ENCODE measurements at places on chromosomes 2 and 18.

GRCh38 chr2:393711-394696, 106.1 kb upstream of the ALKAL2 start:
- no peaks in the 10 kb centered on the region for H3K36me3 ChIP-seq
- DNase-seq, result peak; percentile 68
- peaks cover 3% of the 10 kb centered on the region for H3K27me3 ChIP-seq
- H3K4me1 ChIP-seq, result peaks cover 11% of the 10 kb centered on the region
- H3K27ac ChIP-seq, result peak overlapping the region; percentile 76
- peak overlapping the region; percentile 73 for H3K4me3 ChIP-seq

DNA sequence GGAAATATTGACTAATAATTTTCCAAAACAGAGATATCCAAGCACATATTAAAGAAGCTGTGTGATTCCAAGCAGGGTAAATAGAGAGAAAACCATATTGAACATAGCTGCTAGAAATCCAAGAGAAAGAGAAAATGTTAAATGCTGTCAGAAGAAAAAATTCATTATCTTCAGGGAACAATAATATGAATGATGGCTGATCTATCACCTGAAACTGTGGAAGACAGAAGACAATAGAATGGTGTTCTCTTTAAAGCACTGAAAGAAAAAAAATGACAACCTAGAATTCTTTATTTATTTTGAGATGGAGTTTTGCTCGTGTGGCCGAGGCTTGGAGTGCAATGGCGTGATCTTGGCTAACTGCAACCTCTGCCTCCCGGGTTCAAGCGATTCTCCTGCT, 17.3 kb downstream of the PPP1CB start:
- H3K4me3 ChIP-seq, result no peak overlapping the region
- no peak overlapping the region for H3K27ac ChIP-seq
- no peak for DNase-seq
- no peaks in the 10 kb centered on the region for H3K27me3 ChIP-seq
- H3K36me3 ChIP-seq, result peaks cover 9% of the 10 kb centered on the region

GRCh38 chr2:3611589-3611988, 16.7 kb downstream of the COLEC11 start:
- no peaks in the 10 kb centered on the region for H3K36me3 ChIP-seq
- H3K4me1 ChIP-seq, result no peaks in the 10 kb centered on the region
- H3K27ac ChIP-seq, result no peak overlapping the region
- no peak for DNase-seq
- peaks cover 1% of the 10 kb centered on the region for H3K27me3 ChIP-seq

DNA sequence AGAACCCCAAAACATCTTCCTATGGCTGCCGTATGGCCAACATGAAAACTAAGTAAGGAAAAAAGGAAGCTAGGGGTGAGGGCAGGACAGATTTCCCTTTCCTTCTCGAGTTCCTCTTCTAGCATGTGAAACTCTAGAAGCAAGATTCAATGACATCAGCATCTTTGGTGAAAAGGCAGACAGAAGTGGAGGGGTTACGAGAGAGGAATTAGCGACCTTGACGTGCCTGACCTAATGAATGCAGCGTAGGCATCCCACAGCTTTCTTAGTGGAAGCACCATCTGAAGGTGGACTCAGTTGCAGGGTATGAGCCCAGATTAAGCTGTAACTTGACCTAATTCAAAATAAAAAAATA, 47.9 kb upstream of the PELI1 start:
- no peaks in the 10 kb centered on the region for H3K36me3 ChIP-seq
- no peak overlapping the region for H3K4me3 ChIP-seq
- H3K27ac ChIP-seq, result no peak overlapping the region

GRCh38 chr2:202871300-202872141, at the start of gene ICA1L:
Gene ICA1L, minus strand, starts transcription at chr2:202871766. Its CDS starts 42,757 bp downstream, at chr2:202829009.
- H3K4me3 ChIP-seq, result peak within 1 kb of the TSS; percentile 90
- H3K4me1 ChIP-seq, result peaks cover 14% of the 10 kb centered on the region
- peak within 1 kb of the TSS; percentile 76 for H3K27ac ChIP-seq
- H3K27me3 ChIP-seq, result peaks cover 8% of the 10 kb centered on the region

GRCh38 chr2:17615728-17616351, 75.3 kb downstream of the VSNL1 start:
- DNase-seq, result no peak
- H3K27ac ChIP-seq, result no peak overlapping the region
- no peak overlapping the region for H3K4me3 ChIP-seq

GRCh38 chr2:12493031-12493513, 223.7 kb upstream of the TRIB2 start:
- peaks cover 66% of the 10 kb centered on the region for H3K4me1 ChIP-seq
- peak overlapping the region; percentile 76 for H3K27ac ChIP-seq
- no peak overlapping the region for H3K4me3 ChIP-seq
- peaks cover 11% of the 10 kb centered on the region for H3K36me3 ChIP-seq

- no peaks in the 10 kb centered on the region for H3K27me3 ChIP-seq
- H3K4me1 ChIP-seq, result peaks cover 71% of the 10 kb centered on the region
- peak overlapping the region; percentile 98 for H3K27ac ChIP-seq
- no peak for DNase-seq
Measured at GRCh38 chr2:225040856-225041206, 1.4 kb downstream of the DOCK10 start.

DNA sequence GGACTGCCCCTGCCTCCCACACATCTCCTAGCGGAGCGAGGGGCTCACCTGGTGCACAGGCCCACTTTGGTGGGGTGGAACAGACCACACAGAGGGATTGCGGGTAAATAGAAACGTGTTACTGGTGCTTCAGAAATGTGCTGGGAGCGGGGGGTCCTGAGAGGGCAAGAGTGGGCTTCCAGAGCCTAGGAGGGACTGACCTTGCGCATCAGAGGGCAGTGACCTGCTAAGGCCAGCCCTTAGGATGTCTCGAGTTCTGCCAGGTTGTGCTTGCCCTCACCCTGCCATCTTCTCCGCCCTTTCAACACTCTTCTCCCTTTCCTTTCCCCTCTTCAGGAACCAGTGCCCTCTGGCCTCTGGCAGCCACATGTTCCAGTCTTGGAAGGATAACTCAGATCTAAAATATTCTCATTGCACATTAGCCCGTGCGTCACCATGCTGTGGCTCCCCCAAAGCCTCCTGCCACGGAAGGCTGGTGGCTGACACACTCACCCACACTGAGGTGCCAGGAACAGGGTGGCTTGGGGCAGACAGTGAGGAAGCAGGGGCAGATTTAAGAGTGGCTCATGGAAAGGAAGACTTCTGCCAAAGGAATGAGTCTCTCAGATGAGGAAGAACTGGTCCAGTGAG, 89.6 kb downstream of the MCFD2 start:
- H3K27ac ChIP-seq, result no peak overlapping the region
- no peak for DNase-seq
- peaks cover 6% of the 10 kb centered on the region for H3K27me3 ChIP-seq
- H3K36me3 ChIP-seq, result no peaks in the 10 kb centered on the region

DNA sequence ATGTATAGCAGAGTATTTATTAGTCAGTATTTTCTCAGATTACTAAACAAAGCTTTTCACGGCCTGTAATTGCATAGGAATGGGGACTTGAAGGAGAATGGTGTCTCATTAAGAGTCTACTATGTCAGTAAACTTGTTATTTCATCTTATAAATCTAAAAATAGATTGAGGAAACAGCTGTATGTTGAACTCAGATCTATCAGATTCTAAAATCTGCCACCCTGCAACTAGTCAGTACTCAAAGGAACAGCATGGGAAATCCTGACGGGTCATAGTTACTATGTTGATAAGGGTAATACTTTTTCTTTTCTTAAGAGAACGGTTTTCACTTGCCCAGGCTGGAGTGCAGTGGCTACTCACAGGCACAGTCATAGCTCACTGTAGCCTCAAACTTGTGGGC, 70.2 kb upstream of the EMILIN2 start:
- peaks cover 53% of the 10 kb centered on the region for H3K36me3 ChIP-seq
- no peak overlapping the region for H3K27ac ChIP-seq
- DNase-seq, result no peak
- peaks cover 12% of the 10 kb centered on the region for H3K4me1 ChIP-seq
- no peaks in the 10 kb centered on the region for H3K27me3 ChIP-seq

DNA sequence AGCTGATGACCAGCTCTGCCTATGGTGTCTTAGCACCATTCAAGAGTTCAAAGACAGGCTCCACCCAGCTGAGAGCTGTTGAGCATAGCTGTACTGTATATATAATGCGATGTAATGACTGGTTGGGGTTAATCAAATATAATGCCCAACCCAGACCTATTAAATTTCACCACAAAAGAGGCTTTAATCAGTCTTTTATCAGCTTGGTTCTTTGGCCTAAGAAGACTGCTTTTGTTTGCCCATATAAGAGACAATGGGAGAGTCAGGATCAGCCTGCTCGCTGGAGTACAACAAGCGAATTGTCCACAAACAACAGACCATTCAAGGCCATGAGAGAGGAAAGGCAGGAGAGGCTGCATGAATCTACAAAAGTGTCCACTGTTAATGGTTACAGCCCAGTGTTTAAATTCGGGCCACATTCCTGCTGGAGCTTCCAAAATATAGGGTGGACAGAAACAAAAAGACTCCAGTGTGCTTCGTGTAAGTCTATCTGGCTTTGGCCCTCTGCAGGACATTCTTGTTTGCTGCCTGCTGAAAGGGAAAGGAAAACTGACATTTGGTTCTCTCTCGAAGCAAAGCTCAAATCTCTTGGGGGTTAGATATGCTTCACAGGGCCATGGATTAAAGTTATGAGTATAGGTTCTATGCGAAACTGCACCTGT, 299.0 kb upstream of the FBXO11 start:
- H3K27me3 ChIP-seq, result no peaks in the 10 kb centered on the region
- no peak overlapping the region for H3K27ac ChIP-seq
- no peaks in the 10 kb centered on the region for H3K36me3 ChIP-seq
- peaks cover 12% of the 10 kb centered on the region for H3K4me1 ChIP-seq

DNA sequence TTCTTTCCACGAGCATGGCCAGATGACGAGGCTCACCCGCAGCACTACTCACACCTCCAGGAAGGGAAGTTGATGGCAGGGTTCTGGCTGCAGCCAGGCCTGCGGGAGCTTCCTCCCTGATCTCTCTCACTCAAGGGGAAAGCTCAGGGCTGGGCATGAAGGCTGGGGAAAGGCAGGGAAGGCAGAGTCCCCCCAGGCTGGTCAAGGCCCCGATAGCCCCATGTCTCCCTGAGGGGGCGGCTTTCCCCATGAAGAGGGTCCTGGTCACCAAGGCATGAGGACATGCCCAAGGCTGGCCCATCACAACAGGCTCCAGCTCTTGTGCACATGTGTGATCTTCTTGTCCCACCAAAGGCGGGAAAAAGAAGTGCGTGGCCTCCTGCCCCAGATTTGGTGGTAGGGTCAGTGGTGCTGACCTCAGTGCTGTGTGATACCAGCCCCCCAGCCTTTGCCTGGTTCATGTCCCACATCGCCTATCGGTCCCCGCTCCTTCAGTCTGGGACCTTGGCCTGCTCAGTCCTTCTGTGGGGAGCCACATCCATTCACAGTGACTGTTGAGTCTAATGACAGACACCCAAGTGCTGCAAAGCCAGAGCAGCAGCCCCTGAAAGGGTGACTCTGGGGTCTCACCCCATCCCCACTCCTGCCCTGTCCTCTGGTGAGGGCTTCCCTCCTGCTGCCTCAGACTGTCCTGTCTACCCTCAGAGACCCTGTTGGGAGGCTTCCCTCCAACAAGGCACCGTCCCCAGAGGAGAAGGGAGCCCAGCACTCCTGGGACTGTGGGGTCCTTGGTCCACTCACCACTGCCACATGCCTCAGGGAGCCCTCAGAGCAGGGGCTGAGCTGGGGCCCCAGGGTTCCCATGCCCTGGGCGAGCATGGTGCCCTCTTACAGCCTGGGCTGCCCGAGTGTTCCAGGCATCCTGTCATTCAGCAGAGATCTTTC, 49.8 kb upstream of the ALPP start:
- H3K4me3 ChIP-seq, result no peak overlapping the region
- peaks cover 6% of the 10 kb centered on the region for H3K4me1 ChIP-seq
- DNase-seq, result no peak
- H3K27ac ChIP-seq, result no peak overlapping the region

- H3K27ac ChIP-seq, result no peak overlapping the region
- H3K27me3 ChIP-seq, result no peaks in the 10 kb centered on the region
- no peak for DNase-seq
- H3K4me3 ChIP-seq, result no peak overlapping the region
- peaks cover 10% of the 10 kb centered on the region for H3K36me3 ChIP-seq
Measured at GRCh38 chr2:101771227-101771902, 73.9 kb downstream of the MAP4K4 start.

DNA sequence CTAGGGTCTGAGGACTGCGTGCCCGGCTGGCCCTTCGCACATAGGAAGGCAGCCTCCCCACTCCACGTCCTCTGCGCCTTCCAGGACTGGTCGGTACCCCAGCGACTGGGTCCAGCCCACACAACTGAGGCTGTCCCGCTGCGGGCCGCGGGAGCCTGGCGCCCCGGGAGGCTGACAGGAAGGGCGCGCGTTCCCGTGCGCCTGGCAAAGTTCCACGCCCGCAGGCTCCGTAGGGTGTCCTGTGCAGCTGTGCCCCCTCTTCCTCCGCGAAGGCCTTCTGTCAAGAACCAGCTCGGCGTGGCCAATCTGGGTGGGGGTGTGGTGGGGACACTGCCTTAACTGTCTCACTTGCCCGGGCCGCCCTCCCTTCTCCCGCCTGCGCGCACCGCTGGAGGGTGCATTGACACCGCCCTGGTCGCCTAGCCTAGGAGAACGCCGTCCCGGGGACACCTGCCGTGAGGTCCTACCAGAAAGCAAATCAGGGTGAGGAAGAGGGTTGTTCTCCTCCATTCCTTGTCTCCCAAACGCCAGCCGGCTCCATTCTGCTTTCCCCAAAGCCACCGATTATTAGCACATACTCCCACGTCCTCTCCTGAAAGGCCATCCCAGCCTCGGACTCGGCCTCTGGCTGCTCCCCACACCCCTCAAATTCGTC, 618 bp upstream of the LYPD1 start:
- H3K4me1 ChIP-seq, result no peaks in the 10 kb centered on the region
- peaks cover 2% of the 10 kb centered on the region for H3K36me3 ChIP-seq
- H3K4me3 ChIP-seq, result no peak overlapping the region
- no peak overlapping the region for H3K27ac ChIP-seq
- H3K27me3 ChIP-seq, result peaks cover 35% of the 10 kb centered on the region

- no peaks in the 10 kb centered on the region for H3K27me3 ChIP-seq
- no peaks in the 10 kb centered on the region for H3K4me1 ChIP-seq
- no peak overlapping the region for H3K27ac ChIP-seq
- DNase-seq, result no peak
- H3K36me3 ChIP-seq, result no peaks in the 10 kb centered on the region
Measured at GRCh38 chr2:52862801-52863200, 904.8 kb upstream of the CHAC2 start.

DNA sequence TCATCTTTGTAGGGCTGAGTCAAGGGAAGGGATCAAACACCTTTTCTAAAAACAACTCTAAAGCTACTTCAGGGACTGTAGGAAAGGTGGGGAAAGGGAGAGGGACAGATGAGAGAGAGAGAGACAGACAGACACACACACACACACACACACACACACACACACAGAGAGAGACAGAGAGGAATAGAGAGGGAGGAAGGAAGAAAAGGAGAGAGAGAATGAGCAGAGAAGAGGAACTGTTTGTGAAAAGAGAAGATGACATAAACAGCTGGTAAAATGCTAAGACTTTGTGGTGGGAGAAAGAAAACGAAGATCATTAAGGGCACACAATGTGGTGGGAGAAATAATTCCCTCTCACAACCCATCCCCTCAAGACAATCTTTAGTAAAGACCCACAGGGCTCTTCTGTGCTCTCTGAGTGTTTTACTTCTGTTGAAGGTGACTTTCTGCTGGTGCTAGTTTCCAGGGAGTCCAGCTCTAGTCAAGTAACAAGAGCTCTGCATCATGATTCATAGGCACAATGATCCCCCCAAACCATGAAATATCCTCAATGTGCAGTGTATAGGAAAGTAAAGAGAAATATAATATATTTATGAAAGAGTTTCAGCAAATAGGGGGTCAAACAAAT, 77.2 kb upstream of the STK17B start:
- H3K36me3 ChIP-seq, result peaks cover 8% of the 10 kb centered on the region
- no peaks in the 10 kb centered on the region for H3K27me3 ChIP-seq
- no peak overlapping the region for H3K27ac ChIP-seq
- no peak for DNase-seq
- no peak overlapping the region for H3K4me3 ChIP-seq
- H3K4me1 ChIP-seq, result peaks cover 71% of the 10 kb centered on the region
